ENCODE measurements at places on chromosomes 1 and 21. TPM values are rescaled to one million over a fixed set of nuclear protein-coding genes. Genes with fewer than 3 reads are reported as not detected.

DNA sequence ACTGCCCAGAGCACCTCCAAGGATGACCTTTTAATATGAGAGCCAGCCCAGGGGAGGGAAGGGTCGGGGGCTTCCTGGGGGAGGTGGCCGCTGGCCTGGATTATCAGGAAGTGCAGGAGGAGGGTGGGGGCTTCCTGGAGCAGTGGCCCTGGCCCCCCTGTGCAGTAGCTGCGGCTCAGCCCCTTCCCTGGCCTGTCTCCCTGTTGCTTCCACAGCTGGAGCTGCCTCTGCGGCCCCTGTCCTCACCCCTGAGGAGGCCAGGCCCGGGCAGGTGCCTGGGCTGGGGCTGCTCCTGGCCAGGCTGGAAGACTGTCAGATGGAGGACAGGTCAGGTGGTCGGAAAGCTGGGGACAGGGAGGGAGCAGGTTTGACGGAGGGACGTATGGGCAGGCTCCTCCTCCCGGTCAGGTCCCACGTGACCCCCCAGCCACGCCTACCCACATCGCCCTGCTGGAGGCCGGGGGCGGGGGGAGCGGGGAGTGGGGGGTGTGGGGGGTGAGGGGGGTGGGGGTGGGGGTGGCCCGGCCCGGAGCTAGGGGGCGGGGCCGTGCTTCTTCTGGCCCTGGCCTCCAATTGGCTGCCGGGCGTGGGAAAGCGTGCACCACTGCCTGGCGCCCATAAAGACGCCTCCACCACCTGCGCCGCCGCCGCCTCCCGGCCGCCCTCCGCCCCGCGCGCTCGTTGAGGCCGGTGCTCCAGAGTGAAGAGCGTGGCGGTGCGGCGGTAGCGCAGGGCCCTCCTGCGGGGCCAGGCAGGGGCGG is 10.2 kb upstream of the TNFRSF14 start:
- DNase-seq: peak; percentile 95

DNA sequence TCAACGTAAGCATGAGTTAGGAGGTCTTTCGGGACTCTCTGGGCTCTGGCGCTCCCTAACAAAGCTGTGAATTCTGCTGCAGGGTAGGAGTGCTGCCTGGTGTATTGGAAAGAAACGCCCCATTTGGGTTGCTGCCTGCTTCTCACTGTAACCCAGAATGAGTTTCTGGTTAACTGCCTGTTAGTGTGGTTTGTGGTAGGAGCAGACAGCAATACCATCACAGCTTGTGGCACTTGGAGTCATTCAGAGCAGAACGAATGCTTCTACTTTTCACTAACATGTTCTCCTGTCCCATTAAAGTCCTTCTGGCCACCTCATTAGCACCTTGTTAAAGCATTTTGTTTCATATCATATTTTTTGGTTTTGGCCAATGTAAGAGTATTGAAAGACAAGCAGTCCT is 18.1 kb downstream of the MAP3K7CL start:
- peak; percentile 27 for DNase-seq

DNA sequence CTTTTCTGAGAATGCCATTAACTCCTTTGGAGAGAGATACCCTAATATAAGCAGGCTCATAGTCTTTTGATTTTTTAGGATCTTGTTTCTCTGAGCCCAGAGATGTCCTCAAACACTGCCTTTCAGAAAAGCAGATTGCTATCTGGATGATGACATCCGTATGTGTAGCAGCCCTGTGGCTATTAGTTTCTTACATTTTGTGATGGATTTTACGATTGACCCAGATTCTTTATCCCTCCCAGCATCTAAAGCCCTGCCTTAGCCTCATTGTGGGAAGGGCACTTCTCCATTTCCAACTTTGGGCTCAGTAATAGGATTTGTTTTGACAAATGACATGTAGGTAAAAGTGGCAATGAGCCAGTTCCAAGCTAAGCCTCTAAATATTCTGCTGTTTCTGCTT is 300.3 kb downstream of the TTLL7 start:
- no peak for DNase-seq

GRCh38 chr1:243598433-243598832 is 251.6 kb downstream of the AKT3 start:
- no peak for DNase-seq

DNA sequence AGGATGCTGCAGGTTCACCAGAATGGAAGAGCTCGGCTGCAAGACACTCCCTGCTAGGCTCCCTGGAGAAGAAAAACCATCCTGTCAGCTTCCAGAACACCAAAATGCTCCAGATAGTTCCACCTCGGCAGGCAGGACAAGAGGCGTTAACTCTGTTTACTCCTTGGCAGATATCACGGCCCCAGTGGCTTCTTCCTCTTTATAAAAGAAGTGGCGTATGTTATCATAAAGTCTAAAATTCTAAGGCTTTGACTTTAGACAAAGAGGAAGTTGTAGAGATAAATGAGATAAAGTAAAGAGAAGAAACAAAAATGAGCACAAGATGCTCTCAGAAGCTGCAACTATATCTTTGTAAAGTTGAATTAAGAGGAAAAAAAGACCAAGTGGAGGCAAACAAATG is 24.3 kb upstream of the MTF1 start:
- no peak for DNase-seq

DNA sequence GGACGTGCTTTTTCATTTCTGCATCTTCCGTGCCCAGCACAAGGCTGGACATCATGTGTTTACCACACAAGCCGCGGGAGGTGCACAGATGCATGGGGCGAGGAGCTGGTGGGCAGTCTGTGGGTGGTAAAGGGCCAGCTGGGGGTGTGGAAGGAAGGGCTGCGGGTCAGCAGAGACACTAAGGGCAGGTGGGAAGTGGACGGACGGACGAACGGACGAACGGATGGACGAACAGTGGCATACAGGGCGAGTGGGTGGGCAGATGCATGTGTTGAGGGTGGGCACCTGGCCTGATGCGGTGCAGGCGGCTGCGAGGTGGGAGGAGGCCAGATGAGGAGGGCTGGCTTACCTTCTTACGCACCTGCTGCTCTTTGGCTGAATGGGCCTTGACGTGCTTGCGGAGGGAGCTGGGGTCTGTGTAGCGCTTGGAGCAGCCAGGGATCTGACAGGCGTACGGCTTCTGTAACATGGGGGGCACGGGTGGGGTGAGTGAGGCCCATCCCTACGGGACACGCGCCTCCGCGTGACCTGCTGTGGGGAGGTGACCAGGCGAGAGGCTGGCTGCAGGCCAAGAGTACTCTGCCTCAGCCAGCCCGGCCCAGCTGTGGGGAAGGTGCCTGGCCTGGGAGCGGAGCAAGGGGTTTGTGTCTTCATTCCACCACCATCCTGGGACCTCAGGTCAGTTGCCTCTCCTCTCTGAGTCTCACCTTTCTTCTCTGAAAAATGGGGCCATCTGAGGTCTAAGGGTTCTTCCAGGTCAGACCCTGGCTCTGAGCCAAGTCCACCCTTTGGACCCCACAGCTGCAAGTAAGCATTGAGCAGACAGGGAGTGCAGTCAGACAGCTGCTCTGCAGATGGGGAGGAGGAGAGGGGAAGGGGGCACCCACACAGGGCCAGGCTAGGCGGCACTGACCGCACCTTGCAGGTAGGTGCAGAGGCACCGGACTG is 65.5 kb downstream of the DMRTB1 start:
- DNase-seq: peak; percentile 45

- DNase-seq: no peak
Measured at GRCh38 chr1:229900220-229900619, 166.8 kb upstream of the GALNT2 start.

DNA sequence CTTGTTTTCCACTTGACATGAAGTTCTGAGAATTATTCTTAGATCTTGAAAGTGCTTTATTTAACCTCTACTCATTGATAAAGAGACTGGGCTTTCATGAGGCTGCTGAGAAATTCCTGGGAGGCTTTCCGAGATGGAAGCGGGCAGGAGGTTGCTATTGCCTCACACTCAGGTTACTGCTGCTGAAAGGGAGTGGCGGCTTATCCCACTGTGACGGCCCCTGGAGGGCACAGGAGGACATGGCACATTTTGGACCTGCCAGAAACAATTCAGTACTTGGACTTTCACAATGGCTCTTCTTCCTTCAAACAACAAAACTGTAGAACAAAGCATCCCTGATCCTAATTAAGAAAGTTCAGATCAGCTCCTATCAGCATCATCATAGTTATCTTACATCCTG is 16.2 kb upstream of the MARK1 start:
- peak; percentile 47 for DNase-seq

DNA sequence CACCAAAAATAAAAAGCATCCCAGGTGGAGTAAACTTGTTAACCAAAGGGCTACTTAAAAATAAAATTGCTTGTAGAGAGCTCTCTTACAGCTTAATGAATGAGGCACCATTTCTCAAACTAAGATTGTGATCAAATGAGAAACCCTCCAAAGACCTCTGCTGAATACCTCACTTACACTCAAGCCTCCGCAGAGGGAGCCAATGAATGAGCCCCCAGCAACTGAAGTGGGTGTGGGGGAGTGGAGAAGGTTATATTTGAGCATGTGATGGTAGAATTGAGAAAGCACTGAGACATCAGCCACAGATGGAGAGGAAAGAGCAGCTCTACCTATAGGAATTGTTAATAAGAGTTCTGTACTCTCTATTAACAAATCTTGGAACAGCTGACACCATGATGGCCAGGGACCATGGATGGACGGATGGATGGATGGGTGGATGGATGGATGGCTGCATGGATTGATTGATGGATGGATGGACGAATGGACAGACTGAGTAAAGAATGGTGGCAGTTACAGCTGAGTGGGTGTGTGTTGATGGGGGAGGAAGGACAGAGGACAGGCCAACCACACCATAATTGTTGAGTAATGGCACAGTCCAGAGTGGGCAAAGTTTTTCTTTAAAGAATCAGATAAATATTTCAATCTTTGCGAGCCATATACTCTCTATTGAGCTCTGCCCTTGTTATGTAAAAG is 20.3 kb upstream of the TIAM1 start:
- DNase-seq: no peak

DNA sequence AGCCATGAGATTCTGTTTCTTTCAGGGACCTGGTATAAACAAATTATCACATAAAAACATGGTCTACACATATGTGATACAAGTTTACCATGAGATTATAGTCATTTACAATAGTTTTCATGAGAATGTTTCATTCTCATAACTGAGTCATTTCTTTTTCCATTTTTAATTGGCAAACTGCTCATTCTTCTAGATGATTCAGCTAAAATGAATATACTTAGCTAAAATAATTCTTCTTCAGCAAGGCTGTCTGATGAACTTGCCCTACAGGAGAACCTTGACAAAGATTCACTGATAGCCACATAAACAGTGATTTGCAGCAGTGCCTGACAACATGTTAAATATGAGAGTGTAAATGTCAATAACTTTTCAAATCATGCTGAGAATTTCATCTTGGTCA is 253.2 kb downstream of the FMN2 start:
- DNase-seq: no peak

DNA sequence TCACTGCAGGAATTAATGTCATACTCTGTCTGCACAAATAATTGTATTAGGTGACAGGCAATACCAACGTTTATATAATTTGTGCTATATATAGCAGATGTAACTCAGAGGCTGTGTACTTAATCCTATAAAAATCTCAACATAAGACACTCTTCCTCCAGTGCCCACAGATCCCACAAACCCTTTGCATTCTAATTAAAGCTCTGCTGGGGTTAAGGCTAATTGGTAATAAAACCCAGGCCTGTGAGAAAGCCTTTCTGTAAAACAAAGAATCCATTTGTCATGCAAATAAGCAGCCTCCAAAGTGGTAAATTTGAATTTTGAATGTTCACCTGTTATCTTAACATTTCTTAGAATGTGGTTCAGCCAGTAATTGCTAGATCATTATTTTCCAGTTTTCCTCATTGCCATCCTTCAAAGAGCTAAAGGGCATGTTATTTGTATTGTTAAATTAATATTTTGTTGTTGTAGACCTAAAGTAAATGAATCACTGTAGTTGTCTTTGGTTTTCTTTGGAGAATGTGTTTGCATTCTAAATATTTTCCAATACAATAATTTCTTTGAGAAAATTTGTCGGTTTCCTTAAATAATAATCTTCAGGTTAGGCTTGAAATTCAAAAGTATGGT is 46.3 kb upstream of the PRDX6 start:
- no peak for DNase-seq

DNA sequence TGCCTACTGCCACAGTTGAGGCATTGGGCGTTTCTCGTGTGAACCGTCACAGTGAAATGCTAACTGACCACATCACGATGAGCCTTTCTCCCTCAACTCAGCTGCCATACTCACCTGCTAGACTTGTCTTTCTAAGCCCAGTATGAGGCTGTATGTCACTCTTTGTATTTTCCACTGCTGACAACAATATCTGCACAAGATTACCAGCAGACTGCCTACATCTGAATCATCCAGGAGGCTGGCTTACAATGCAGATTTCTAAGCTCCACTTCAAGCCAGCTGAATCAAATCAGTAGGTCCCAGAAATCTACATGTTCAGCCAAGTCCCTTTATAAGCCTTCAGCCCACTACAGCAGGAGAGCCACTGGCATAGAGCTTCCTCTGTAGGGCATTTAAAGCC is 355.0 kb upstream of the DUSP10 start:
- no peak for DNase-seq

- DNase-seq: no peak
Measured at GRCh38 chr1:18546026-18546425, 65.3 kb downstream of the KLHDC7A start.

- DNase-seq: no peak
Measured at GRCh38 chr1:26317612-26318337, at the start of gene CD52. Gene CD52 (plus strand): TSS chr1:26317958. CDS start chr1:26318018, 60 bp downstream.

- no peak for DNase-seq
Measured at GRCh38 chr1:31007462-31007991, 58.0 kb downstream of the PUM1 start.

- no peak for DNase-seq
Measured at GRCh38 chr1:4328402-4329071, 325.9 kb upstream of the AJAP1 start.

- no peak for DNase-seq
Measured at GRCh38 chr1:171213559-171214454, 28.7 kb downstream of the FMO2 start.

- no peak for DNase-seq
Measured at GRCh38 chr1:17184822-17185484, 20.0 kb upstream of the PADI1 start.

DNA sequence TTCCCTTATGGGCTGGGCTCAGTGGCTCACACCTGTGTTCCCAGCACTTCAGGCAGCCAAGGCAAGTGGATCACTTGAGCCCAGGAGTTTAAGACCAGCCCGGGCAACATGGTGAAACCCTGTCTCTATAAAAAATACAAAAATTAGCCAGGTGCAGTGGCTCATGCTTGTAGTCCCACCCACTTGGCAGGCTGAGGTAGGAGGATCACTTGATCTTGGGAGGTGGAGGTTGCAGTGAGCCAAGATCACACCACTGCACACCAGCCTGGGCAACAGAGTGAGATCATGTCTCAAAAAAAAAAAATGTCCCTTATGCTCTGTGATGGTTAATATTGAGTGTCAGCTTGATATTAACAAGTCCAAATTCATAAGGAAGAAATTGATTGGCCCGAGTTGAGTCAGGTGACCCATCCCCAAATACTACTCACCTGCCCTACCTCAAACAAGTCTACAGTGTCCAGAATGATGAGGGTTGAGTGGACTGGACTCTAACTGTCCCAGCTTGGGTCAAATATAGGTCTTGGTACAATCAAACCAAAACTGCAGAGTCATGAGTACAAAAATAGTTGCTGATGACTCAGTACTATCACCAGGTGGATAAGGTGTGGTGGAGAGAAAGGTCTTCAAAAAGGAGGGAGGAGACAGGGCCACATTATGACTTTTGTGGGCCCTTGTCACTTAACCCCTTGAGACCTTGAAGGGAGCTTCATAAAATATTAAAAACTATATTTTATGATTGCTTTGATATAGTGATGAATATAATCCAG is 161.0 kb downstream of the ZNF326 start:
- DNase-seq: no peak

Gene HEYL
- polyA plus RNA-seq: 10.6 TPM

Gene OVAAL
- polyA plus RNA-seq: 13.8 TPM

Gene OPTC
- polyA plus RNA-seq: not detected

Gene CLDN17
- not detected for polyA plus RNA-seq

Gene C1orf167
- polyA plus RNA-seq: 4.1 TPM

Gene OR6N2
- polyA plus RNA-seq: not detected

Gene SDC3
- 22.0 TPM for polyA plus RNA-seq

Gene DNASE2B
- not detected for polyA plus RNA-seq

Data from heart left ventricle (tissue), 16 donors.